ENCODE measurements at places on chromosomes 4 and X.

GRCh38 chr4:61500883-61501282 is 300.8 kb downstream of the ADGRL3 start:
- DNase-seq = peak; percentile 4

- peak; percentile 52 for DNase-seq
These were observed 417.4 kb downstream of the SPOCK3 start for GRCh38 chr4:166816890-166817289.

DNA sequence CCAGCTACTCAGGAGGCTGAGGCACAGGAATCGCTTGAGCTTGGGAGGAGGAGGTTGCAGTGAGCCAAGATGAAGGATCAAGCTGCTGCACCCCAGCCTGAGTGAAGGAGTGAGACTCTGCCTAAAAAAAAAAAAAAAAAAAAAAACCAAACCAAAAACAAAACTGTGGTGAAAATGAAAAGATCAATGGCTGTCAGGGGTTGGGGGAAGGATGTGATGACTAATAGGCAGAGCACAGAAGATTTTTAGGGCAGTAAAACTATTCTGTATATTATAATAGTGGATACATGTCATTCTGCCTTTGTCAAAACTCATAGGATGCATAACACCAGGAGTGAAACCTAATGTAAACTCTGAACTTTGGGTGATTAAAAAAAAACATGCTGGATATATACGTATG is 69.9 kb upstream of the ELOVL6 start:
- DNase-seq = no peak

DNA sequence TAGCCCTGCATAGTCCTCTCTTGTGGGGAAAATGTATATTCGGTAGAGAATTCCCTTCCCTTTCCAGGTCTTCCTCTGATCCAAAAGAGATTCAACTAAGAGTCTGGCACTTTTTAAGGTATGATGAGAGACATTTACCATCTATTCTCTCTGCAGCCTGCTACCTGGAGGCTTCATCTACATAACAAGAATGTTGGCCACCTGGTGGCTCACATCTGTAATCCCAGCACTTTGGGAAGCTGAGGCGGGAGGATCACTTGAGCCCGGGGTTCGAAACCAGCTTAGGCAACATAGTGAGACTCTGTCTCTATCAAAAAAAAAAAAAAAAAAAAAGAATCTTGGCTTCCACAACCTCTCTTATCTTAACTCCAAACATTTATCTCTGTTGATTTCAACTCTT is 40.4 kb upstream of the NOCT start:
- no peak for DNase-seq

DNA sequence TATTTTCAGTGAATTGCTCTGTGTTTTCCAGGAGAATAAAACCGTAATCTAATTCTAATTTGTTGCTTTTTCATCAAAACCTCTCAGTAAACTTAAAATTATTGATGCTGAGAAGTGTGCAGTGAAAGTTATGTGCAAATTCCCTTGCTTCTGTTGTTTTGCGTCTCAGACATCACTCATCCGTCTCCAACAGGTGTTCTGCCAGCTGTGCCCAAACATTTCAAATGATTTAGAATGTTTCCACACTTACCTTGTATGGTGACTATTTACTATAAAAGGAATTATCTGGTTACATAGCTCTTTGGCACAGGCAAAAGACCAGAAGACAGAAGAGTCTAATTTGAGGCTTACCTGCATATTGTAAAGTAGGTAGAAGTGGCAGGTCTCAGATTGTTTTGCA is 184.0 kb downstream of the BMPR1B start:
- DNase-seq = no peak

- no peak for DNase-seq
These were observed 92.0 kb downstream of the PDGFRA start for GRCh38 chr4:54320826-54321685.

GRCh38 chr4:130689181-130689580 is 1593.2 kb downstream of the C4orf33 start:
- DNase-seq = no peak

- no peak for DNase-seq
These were observed 96.6 kb upstream of the BANK1 start for GRCh38 chr4:101693842-101694398.

DNA sequence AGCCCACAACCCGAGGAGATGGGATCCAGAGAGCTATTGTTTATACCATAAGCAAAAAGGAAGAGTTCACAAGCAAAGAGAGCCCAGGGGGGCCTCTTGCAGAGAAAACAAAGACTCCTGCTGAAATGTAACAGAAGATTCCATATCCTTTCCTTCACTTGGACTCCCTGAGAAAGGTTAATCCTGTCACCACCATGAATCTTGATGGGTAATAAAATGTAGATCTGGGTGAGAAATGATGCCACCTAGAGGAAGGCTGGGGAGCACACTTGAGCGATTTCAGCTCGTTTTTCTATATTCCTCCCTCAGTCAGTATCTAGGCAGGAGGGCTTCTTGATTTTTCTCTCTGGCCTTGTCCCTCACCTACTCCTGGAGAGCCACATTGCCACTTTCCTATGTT is 10.2 kb upstream of the KCNE5 start:
- DNase-seq = peak; percentile 0

DNA sequence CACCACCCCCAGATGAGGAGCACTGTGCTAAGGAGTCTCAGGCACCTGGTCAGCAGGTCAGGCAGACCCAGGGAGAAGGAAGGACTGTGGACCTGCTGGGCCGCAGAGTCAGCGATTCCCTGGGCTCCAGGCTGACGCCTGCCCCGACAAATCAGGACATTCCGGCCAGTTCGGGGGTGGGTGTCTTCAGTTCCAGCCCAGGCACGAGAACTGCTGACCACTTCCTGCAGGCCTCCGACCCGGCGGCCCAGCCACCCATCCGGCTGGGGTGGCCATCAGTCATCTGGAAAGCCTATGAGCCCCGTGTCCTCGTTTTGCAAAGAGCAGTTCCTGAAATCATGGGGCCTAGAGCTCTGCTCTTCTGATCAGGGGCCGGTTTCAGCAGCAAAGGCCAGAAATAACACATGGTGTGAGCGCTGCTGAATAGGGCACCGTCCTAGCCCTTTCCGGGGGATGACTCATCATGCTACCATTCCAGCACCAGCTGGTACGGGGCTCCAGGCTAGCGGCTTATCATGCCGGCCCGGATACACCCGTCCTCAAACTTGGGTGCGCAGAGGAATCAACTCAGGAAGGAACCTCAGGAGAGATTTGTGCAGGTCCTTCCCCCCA is 7.8 kb upstream of the SH3TC1 start:
- peak; percentile 88 for DNase-seq

- DNase-seq = peak; percentile 98
These were observed 41.8 kb downstream of the FNIP2 start for GRCh38 chr4:158810487-158811215.

- DNase-seq = no peak
These were observed 302.2 kb upstream of the GALNT7 start for GRCh38 chr4:172866421-172866820.

GRCh38 chr4:73776321-73776729 is 36.0 kb downstream of the CXCL8 start:
- DNase-seq = peak; percentile 3

DNA sequence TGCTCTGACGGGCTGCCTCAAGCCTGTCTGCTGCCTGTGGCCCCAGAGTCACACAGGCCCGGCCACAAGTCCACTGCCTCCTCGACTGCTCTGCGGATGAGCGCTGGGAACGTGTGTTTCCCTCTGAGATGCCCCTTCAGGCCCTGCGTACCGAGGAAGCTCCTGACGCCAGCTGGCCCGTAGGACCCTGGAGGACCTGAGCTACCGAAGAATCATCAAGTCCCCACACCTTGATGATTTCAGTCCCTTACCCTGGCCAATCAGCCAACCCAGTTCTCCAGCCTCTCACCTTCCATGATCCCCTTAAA is 96.6 kb upstream of the LRPAP1 start:
- DNase-seq = no peak

DNA sequence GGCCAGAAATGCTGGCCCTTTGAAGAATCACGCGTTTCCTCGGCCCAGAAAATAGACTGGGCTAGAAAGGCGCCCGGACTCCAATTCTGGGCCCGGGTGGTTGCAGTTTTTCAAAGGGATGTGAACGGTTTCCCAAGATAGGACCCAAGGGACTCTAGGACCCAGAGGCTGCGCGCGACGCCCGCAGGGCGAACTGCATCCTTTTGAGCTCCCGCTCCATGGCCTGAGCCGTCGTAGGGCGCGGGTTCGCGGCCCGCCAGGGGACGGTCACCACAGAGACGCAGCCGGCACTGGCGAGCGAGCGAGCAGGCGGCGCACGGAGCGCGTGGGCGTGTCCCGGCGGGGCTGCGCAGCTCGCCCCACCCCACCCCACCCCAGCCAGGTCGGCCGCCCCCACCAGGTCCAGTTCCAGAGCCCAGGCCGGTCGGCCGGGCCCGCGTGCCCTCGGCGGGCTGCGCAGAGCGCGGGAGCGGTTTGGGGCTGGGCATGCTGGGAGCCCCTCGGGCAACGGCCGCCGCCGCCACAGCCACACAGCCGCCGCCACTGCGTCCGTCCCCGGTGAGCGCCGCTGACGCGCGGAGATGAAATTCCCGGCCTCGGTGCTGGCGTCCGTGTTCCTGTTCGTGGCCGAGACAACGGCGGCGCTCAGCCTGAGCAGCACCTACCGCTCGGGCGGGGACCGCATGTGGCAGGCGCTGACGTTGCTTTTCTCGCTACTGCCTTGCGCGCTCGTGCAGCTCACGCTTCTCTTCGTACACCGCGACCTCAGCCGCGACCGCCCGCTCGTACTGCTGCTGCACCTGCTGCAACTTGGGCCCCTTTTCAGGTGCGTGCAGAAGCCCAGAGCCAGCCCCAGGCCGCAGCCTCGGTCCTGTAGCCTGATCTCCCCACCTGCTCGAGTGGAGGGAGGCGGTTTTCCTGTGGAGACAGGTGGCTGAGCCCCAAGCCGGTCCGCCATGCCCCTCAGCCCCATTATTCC is at the start of gene XK:
Gene XK, plus strand, starts transcription at position 411 of the 979 bp plus-strand sequence. Its CDS starts 171 bp downstream, at position 582.
- peak; percentile 46 for DNase-seq

GRCh38 chr4:123741906-123742305 is 345.3 kb downstream of the SPRY1 start:
- no peak for DNase-seq

DNA sequence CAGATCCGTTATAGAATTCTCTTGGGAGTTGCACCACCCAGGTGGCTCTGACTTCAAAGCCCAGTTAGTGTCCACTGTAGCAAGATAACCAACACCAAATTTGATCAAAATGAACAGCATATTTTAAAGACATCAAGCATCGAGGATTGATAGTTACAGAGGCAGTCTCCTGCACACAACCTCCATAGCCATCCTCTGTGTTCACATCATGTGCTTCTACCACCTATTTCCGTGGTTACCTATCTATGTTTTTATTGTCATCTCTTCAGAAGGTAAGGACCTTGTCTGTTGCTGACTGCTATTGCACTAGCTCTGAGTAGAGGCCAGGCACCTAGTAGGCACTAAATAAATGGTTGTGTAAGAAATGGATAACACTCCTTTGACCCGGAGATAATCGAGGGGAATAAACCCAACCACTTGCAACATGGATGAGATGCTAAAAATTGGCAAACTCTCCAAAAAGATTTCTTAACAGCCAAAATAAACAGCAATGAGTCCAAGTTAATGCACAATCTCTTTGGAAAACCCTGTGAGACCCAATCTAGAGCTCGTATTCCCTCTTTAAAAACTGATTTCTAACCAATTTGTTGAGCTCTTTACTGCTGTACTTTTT is 14.7 kb upstream of the C1QTNF7 start:
- DNase-seq = no peak

DNA sequence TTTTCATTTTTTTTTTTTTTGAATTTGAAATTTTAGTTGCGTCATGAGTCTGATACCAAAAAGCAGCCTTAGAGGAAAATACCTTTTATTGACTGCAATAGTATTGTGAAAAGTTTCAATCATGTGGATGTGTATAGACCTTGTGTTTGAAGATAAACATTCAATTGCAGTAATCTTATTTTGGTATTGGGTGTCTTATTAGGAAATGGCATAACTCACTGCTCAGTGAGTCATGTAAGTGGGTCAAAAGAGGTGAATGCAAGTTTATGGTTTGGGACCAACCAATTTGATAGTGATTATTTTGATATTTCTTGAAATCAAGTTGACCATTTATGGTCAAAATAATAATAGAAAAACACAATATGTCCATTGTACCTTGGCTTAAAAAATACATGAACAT is 627.8 kb upstream of the SLIT2 start:
- DNase-seq = no peak

- no peak for DNase-seq
These were observed 185.5 kb upstream of the TECRL start for GRCh38 chr4:64594723-64595122.

- DNase-seq = no peak
These were observed 152.7 kb downstream of the SOWAHB start for GRCh38 chr4:76745240-76745639.

- no peak for DNase-seq
These were observed 13.2 kb downstream of the GNPDA2 start for GRCh38 chr4:44713125-44713524.

DNA sequence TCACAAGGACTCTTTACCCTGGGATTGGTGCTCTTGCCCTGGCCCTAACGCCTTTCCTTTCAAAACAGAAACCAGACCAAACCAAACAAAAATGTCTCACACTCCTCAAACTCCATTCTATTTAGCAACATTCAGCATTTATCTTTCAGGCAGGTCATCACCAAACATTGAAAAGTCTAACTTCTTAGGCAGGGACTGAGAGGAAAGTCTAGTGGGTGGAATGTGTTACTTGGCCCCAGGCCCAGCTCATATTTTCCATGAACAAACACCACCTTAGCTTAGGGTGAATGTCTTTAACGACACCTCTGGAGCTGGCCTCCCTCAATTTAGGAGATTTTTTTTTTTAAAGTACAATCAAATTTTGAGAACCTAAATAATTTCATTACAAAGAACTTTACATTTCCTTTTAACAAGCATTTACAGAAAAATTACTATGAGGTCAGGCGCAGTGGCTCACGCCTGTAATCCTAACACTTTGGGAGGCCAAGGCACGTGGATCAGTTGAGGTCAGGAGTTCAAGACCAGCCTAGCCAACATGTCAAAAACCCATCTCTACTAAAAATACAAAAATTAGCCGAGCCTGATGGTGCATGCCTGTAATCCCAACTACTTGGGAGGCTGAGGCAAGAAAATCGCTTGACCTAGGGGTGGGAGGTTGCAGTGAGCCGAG is 10.2 kb upstream of the N4BP2 start:
- peak; percentile 38 for DNase-seq

DNA sequence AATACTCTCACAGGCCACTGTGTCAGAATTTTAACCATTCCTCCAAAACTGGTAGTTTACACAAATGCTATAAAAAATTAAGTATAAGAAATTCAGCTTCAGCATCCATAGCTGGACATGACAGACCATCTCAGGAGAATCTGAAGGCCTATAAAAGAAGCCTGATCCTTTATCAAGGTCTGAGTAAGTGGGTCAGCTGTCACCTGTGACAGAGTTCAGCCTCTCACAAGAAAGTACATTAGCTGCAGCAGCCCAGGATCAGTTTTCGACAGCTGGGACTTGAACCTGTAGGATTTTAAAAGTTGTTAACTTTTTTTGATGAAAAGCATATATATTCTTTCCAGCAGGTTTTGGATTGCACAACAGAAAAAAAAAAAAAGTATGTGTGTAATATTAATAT is 60.7 kb downstream of the PPP3CA start:
- DNase-seq = no peak
